ENCODE measurements at places on chromosomes 16 and 17.

DNA sequence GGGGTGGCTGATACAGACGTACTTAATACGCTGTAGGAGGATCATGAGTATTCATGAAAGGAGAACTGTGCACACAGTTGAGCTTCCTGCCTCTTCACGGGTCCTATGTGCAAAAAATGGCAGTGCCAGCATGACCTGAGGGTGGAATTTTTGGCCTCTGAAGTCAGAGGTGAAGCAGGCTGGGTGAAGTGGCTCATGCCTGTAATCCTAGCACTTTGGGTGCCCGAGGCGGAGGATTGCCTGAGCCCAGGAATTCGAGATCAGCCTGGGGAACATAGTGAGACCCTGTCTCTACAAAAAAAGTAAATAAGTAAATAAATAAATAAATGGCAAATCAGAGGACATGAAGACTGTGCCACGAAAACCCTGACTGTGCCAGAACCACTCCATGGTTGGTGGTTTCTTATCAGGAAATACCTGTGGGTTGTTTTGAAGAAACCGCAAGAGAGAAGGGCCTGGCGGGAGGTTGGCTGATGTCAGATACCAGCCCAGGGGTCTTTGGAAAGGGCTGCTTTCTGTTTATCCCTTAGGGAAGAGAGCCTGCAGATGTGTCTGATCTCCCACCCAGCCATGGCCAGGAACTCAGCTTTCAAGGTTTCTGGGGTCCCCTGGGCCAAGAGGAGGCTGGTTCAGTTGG, 3.4 kb downstream of the ASPSCR1 start:
- DNase-seq: no peak

GRCh38 chr17:41860254-41860931, 4.8 kb downstream of the KLHL11 start:
- DNase-seq: no peak

- no peak for DNase-seq
These were observed 74.1 kb upstream of the MON1B start for GRCh38 chr16:77116856-77117255.

DNA sequence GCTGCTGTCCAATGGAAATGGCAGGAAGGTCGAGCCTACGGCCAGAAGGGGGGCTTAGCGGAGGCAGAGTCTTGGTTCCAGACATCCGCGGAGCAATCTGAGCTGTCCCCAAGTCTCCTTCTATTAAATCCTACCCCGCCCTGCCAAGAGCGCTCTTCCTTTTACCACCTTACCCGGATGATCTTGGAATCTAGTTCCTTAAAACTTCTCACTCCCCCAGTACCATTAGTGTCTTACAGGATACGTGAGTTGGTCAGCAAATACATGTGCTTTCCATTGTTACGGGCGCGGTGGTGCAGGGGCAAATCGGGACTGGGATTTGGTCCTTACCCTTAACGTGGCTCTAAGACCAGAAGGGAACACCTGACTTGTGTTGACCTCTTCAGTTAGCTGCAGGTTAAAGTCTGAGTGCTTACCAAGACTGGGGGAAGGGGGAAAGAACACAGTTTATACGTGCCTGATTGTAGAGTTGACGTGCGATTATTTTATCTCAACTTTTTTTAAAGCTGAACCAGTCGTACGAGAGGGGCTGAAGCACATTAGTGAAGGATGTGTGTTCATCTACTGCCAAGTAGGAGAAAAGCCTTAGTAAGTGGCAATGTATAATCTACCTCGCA, 495 bp downstream of the TXNDC17 start:
- DNase-seq: peak; percentile 57

DNA sequence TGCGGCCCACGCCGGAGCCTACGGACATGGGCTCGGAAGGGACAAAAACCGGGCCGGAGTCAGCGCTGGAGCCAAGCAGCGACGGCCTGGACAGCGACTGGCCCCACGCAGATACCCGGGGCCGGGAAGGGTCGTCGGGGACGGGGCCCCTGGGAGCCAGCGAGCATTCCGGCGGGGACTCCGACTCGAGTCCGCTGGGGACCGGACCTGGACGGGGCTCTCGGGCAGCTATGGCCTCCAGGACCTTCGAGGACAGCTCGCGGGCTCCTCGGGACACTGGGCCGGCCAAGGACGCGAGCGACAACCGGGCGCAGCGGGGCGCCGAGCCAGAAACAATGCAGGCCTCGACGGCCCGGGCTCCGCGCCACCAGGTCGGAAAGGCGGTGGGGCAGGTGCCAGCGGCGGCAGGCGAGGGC, 1.0 kb downstream of the MYO15B start:
- DNase-seq: no peak

DNA sequence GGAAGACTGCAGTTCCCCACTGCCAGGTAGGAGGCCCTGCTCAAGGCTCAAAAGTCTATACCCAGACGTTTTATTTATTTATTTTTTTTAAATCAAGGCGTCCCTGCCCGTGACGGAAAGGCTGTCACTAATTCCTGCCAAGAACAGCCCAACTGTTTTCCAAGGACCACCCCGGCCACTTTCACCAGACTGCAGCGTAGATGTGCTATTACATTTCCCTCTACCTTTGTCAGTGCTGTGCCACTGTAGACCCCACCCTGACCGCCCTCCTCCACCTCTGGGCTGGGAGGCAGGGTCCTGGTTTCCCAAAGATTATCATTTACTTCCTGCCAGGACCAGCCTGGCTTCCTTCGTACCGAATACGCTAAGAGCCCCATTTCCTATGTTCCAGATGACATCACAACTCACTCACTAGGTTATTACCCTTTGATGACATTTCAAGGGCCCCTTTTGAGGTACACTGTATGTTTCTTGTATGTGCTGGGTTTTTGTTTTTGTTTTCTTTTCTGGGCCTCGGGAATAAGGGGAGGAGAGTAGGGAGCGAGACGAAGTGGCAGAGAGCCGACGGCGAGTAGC, 6.3 kb upstream of the RNF227 start:
- DNase-seq: peak; percentile 11

- no peak for DNase-seq
These were observed 25.0 kb downstream of the CPPED1 start for GRCh38 chr16:12778726-12779125.

- DNase-seq: no peak
These were observed 274.2 kb downstream of the ABCC12 start for GRCh38 chr16:47881574-47881973.

DNA sequence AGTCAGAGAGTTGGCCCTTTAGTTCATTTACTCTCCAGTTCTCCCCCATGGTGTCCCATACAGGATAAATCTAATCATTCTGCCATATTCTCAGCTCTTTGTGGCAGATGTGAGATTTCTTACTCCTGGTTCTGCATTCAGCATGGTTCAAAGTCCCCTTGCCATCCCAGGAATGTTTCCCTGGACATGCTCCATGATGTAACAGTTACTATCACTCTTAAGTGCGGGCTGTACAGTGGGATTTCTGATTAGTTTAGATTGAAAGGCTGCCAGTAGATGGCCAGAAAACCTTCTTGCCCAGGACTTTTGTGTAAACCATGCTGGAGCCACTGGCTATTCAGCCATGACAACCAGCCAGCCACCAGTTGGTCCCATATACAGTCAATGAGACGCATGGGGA, 10.4 kb downstream of the KRT37 start:
- DNase-seq: no peak

GRCh38 chr17:79026376-79027273, 2.7 kb downstream of the C1QTNF1 start:
- DNase-seq: peak; percentile 73

- no peak for DNase-seq
These were observed 51.7 kb downstream of the CMC2 start for GRCh38 chr16:80954985-80955384.

DNA sequence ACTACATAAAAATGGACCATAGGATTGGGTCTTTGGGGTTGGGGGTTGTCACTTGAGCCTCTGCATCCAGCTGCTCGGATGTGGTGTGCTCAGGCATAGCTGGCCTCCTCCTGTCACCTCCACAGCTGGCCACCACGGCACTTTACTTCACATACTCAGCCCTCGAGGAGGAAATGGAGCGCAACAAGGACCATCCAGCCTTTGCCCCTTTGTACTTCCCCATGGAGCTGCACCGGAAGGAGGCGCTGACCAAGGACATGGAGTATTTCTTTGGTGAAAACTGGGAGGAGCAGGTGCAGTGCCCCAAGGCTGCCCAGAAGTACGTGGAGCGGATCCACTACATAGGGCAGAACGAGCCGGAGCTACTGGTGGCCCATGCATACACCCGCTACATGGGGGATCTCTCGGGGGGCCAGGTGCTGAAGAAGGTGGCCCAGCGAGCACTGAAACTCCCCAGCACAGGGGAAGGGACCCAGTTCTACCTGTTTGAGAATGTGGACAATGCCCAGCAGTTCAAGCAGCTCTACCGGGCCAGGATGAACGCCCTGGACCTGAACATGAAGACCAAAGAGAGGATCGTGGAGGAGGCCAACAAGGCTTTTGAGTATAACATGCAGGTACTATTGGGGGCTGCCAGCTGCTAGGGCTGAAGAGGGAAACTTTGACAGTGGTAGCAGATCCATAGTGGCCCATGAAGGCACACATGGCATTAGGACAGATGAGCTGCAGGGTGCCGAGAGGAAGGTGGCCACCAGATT, 30.8 kb downstream of the CDIP1 start:
- no peak for DNase-seq

DNA sequence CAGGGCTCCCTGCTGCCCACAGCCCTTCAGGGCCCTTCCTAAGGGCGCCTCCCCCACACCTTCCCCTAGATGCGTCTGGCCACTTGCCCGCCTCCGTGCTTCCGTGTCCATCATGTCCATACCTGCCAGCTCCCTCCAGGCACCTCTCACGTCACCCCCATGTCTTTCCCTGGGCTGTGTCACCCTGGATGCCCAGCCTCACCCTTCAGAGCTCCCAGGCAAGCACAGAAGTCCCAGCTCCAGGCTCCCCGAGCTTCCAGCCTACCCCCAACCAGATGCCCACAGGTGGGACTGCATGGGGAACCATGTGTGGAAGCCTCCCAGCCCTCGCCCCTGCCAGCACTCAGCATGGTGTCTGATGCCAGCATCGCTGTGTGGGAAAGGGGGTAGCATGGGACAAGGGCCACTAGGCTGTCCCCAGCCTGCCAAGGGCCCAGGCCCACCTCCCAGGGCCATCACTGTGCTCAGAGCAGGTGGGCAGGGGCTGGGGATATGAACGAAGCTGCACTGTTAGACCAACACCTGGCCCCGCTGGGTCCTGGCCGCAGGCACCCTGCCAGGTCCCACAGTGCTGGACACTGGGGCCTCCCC, 1.9 kb upstream of the AXIN1 start:
- no peak for DNase-seq

- peak; percentile 5 for DNase-seq
These were observed 131.2 kb upstream of the NLRP1 start for GRCh38 chr17:5715478-5715877.

DNA sequence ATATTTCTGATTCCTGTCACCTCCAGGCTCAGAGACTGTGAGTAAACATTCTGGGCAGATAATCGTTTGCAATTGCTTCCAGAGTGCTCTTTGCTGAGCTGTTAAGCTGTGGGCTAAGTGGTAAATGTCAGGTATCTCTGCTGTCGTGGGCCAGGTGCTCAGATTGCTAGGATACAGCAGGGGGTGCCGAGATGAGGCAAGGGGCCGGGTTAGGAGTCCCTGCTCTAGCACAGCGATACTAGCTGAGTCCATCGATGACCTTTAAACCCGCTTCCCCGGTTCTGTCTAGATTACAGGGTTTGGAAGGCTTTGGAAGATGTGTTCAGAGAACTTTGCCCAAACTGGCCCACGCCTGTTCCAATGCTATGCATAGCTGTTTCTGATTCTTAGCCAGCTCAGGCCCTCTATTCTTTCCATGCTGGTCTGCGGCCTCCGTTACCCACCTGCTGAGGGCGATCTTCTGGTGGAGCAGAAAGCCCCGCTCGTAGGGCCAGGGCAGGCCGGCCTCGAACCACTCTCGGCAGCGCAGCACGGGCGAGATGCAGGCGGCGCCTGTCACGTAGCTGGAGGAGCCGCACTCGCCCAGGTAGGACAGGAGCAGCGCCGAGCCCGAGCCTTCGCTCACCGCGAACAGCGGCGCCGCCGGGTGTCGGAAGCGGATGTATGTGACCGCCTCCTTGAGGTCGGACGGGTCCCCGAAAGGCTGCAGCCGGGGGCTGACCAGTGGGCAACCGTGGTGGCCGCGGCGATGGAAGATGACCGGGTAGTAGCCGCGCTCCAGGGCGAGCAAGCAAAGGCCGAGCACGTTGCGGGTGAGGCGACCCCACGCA, 979 bp downstream of the ABHD15 start:
- DNase-seq: peak; percentile 27

DNA sequence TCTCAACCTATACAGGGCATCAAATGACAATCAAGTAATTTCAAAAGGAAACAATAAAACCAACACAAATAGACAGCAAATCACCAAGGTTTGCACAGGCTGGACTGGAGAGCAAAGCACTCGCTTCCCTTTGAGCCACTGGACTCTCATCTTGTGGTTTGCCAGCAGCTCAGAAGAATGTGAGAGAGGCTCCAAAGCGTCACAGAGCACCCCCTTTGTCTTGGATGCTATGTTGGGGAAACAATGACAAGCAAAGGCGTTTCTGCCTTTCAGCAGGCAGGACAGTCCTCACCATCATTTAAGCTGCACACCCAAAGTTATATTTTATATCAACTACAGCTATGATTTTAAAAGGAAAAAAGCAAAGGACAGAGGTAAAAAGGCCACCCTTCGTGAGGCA, 13.2 kb downstream of the SLC6A4 start:
- no peak for DNase-seq

DNA sequence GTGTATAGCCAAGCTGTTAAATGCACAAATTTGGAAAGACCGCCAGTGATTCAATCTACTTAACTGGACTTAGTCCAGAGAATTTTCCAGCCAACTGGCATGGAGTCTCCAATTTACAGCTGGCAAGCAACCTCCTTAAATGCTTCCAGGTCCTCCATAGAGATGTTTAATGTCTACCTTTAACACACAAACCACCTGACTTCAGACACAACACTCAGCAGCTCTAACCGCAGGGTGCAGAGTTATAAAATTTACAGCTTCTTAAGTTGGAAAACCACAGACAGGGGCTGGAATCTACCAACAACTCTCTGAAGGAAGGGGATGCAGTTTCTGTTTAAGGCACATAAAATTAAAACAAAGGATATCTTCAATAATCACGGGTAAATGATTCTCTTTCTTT, 106.9 kb downstream of the SYCE1L start:
- no peak for DNase-seq

GRCh38 chr16:15948532-15949209, 745 bp upstream of the ABCC1 start:
- no peak for DNase-seq

DNA sequence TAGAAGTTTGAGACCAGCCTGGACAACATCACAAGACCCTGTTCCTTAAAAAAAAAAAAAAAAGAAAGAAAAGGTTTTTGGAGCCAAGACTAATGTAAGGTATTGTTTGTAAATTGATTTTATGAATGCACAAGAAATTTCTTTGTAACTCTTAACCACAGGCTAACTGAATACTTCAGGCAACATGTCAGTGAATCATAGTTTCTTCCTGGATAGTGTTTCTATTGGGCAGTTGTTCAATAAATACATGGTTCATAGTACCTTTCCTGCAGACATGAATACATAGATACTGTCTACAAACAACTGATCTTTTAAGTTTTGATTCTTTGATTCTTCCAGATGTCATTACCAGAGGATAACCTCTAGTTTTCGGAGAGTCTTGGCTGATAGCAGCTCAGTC, 11.6 kb downstream of the DDX42 start:
- DNase-seq: peak; percentile 76
